ENCODE measurements at places on chromosomes 11 and 22.

DNA sequence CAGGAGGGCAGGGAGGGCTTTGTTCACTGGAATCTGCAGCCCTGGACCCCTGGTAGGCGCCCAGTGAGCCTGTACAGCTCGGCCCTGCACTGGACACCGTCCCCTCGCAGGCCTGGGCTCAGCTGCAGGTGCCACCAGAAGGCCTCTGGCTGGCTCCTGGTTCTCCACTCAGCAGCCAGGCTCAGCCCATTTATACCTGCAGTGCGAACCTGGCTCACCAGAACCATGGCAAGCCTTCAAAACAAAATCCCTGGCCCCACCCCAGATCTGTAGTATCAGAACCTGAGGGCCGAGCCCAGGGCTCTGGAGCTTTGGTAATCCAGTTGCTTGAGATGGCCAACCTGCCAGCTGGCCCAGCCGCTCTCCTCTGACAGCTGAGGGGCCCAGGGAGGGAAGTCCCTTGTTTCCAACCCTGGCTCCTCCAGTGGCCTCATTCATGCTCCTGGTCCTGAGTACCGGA is 870 bp upstream of the FREY1 start:
- DNase-seq, result no peak

DNA sequence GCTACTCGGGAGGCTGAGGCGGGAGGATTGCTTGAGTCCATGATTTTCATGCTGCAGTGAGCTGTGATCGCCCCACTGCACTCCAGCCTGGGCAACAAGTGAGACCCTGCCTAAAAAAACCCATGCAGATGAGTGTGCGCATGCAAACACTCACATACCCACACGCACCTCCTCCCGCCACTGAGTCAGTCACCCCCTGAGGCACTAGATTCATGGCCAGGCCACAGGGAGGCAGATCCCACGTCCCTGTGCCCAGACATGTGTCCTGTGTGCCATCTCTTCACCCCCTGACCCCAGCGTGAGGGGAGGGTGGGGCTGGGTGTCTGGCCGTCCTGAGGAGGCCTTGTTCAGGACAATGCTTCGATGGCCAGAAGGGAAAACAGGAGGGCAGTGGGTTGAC is 15.5 kb downstream of the RELT start:
- DNase-seq, result no peak

DNA sequence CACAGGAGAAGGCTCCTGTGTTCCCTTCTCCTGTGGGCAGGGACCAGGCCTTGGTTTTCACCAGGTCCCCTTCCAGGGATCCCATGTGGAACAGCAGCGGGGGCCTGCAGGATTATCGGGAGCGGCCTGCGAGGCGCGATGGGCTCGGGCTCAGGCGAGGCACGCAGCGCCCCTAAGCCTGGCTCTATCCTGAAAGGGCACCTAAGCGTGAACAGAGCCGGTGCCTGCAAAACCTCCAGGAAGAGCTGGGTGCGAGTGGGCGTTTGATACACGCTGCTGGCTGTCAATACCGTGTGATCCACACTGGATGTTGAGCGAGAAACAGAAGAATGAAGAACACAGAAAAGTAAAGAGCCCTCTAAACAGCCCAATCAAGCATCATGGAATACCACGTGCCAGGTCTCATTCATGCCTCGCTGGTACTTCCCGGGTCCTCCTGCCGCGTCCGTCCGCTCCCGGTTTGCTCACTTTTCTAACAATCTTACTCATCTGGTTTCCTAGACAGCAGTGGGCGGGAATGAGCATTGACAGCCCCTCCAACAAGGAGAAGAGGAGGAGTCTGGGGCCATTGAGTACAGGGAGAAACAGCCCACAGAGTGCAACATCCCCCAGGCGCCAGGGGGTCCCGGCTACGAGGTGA is 12.5 kb downstream of the OSBPL5 start:
- no peak for DNase-seq

- DNase-seq, result no peak
Observed at GRCh38 chr11:86816251-86816726, 15.9 kb downstream of the PRSS23 start.

GRCh38 chr22:18023509-18024275 is 669 bp downstream of the MICAL3 start:
- DNase-seq, result peak; percentile 44

DNA sequence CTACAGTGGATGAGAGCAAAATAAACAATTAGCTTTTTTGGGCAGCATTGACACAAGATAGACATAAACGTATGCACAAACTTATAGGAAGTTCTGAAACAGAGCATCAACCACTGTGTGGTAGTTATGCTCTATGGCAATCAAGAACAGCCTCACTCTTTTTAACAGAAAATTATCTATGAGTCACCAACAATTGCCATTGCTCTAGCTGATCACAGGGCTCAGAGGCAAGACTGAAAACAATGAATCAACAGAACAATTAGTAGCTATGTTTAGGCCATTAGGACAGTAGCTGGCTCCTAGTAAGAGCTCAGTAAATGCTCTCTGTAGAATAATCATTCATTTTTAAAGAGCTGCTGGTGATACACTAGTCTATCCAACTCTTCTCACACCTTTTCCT is 34.9 kb upstream of the PICALM start:
- no peak for DNase-seq

DNA sequence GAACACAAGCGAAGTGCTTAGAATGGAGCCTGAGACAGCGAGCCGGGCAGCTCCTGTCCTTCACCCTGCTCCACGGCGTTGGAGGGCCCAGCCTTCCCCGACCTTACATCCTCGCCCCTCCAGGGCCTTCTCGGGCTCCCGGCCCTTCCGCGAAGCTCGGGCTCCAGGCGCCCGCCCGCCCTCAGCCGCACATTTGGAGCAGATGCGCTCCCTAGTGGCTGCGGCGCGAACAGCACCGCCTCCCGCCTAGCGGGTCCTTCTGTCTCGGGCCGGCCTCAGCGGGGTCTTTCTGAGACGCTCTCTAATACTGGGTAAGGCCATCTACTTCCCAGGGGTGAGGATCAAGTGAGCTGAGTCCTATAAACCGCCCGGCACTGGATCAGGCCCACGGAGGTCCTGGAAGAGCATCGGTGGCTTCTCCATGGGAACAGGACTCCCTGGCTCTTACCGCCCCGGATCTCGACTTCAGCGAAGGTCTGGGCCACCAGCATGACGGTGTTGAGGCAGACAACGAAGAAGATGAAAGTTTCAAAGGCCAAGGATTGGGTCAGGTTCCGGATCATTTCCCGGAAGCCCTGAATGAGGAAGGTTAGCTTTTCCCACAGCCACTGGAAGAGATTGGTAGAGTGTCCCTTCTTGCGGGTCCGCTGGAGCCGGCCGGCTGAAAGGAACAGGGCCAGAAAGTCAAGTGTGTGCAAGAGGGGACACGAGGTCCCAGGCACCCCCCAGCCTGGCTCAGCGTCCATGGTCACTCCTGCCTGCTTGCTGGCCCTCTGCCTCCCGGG is 3.7 kb downstream of the CATSPER1 start:
- DNase-seq, result peak; percentile 81

GRCh38 chr22:38067028-38067415 is 9.8 kb downstream of the PICK1 start:
- no peak for DNase-seq

DNA sequence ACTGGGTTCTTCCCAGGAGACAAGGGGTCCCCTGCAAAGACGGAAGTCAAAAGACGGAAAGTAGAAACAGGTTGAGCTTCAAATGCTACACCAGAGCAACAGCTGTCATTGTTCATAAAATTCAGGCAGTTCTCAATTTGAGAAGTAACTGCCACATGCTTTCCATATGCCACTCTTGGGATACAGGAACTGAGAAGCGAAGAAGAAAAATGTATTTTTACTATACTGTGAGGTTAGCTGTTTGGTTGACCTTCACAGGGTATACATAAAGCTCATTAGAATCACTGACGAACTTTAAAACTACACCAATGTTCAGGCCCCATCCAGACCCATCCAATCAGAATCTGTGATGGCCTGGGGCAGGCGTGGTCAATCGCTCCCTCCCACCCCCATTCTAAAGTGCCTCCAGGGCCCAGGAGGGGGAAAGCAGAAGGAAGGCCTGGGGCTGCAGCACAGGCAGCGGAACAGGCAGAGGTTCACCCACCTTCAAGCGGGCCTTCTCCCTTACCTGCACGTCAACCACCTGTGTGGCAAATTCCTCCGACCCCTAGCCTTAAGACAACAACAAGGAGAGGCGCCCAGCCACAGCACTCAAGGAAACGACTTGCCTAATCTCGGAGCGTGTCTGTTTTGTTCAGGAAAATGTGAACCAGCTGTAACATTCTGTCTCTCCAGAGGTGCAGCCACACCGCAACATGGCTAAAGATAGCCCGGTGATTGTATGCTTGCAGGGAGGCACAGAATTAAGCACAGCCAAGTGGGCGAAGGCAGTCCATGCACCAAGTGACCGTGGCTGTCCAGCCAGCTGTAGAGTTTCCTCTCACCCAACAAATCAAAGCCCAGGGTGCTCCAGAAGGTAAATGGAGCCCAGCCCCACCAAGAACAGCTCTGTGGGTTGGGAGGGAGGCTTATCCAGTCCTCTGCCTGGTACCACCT is 82.6 kb downstream of the MICAL3 start:
- no peak for DNase-seq

DNA sequence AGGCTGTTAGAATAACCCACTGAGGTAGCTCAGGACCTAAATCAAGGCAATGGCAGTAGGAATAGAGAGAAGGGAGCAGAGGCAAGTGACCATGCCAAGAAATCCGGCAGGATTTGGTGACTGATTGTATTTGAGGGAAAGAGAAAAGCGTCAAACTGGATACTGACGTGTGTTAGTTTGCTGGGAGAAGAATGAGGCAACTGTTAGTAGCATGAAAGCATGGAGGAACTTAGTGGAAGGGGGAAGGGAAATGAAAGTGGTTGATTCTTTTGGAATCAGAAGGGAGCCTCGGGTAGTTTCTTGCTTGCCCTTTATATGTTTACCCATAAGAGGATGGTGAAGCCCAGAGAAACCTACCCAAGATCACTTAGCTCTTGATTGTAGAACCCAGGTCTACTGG is 8.3 kb downstream of the PPFIBP2 start:
- DNase-seq, result no peak

DNA sequence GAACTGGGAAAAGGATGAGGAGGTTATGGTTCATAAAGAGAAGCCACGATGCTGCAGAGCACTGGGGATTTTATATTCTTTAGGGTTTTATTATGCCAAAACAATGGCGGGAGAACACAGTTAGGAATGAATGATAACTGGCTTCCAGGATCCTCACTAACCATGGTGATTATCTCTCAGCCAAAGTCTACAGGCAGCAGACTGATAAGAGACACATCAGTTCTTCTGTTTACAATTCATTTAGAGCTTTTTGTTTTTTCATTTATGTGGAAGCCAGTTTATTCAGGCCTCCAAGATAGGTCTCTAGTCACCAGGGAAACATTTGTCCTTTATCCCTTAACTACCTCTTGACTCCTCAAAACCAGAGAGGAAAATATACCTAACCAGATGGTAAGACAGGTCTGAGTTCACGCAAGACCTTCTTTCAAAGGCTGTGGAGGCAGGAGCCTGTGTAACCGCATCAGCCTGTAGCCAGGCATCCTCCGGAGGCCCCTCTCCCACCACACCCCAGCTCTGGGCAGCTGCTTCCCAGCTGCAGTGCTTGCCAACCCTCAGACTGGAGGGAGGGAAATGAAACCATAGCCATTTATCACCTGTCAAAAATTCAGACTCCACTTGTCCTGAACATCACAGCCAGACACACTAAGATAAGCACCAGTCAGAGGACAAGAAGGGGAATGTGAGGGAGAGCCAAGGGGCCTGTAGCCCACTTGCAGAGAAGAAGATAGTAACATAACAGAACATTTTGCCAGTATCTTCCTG is 57.2 kb upstream of the FAM181B start:
- DNase-seq, result no peak

DNA sequence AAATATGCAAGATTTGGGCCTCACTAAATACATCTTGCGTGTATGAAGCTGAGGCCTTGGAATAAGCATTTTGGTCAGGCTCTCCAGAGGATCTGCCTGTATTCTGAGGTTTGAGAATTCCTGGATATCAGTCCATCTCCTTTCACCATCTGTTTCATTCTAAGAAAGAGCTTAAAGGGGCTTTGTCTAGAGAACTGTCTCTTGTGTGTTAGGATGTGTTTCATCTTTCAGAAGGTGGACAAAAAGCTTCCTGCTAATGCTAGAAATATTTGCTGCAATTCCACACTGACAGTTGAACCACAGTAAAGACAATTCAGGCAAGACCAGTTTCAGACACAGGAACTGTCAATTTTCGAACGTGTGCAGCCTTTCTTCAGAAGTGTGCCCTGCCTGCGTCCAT is 185.4 kb downstream of the DBX1 start:
- DNase-seq, result no peak

DNA sequence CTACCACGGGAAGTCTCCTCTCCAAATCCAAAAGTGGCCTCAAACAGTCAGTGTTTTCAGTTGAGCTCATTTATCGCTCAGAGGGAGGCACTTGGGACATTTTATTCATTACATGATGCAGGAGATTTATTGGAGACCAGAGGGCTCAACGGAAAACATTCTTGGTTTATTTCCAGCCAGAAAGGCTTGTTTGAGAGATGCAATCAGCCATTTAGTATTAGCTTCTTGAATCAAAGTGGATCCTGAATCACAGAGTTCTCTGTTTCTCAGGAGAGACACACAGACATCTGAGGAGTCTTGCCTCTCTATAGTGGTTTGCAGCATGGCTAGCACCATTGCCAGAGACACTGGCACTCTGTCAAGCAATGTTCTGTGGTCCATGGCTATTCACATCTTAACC is 31.5 kb downstream of the CD44 start:
- no peak for DNase-seq

DNA sequence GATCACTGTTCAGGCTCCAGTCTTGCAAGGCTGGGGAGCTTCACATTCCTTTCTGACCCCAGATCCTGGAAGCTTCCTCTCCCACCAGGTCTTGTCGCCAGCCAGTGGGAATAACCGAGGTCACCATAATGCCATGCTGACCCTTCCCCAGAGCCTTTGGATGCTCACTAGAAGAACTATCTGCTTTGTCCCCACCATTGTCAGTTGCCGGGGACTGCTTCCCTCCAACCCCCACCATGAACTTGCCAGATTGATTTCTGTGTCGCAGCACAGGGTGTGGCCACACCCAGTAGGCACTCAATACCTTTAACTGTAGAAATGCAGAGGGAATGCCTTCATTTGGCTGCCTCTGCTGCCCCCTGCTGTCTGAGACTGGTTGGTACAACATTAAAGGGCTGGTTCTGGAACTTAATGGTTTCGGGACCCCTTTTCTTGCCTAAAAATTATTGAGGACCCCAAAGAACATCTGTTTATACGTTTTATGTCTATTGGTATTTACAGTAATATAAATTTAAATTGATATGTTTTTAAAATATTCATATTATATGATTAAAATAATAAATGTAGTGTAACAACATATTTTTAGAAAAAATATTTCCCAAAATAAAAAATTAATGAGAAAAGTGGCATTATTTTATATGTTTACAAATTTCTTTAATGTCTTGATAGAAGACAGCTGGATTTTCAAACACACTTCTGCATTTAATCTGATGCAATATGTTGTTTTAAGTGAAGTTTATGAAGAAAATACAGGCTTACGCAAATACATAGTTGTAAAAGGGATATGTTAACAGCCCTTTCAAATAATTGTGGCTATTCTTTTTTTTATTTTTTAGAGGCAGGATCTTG is 6.7 kb upstream of the GDPD5 start:
- peak; percentile 77 for DNase-seq

Measured in activated naive CD4-positive, alpha-beta T cell treated with anti-CD3 and anti-CD28 coated beads, Interleukin-2, amount 50 U/mL, for 16 hours (primary cell).